ENCODE measurements at places on chromosomes 2 and 18.

GRCh38 chr2:230473378-230473777, 57.4 kb downstream of the SP100 start:
- no peak for DNase-seq

DNA sequence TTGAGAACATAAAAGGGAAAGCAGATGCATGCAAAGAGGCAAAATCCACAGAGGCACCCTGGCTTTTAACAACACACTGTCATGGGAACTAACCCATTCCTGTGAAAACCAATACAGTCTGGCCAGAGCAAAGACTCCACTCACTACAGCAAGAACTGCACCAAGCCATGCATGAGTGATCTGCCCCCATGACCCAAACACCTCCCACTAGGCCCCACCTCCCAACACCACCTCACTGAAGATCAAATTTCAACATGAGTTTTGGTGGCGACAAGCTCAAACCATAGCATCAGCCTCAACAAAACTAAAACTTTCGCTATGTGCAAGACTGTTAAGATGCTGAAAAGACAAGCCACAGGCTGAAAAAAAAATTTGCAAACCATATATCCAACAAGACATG, 162.8 kb downstream of the SMAD2 start:
- DNase-seq: no peak

DNA sequence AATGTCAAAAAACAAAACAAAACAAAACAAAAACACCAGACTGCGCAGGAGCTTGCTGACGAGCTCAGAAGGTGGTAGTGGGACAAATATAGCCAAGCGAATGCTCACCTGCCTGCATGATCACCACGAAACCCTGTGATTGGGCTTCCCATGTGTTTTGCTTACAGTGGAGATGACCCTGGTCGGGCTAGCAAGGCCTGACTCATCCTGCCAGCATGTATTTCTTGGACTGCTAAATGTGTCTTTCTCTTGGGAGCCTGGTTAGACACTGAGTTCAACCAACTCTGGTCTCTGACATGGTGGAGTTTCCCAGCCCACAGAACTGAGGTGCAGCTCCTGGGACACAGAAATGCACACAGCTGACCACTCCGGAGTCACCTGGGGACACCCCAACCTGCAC, 30.7 kb upstream of the DUSP2 start:
- DNase-seq: no peak

GRCh38 chr2:42930025-42930581, 137.7 kb upstream of the HAAO start:
- DNase-seq: no peak

All from right atrium auricular region (tissue), 2 donors.